ENCODE measurements at places on chromosomes 1 and 21.

DNA sequence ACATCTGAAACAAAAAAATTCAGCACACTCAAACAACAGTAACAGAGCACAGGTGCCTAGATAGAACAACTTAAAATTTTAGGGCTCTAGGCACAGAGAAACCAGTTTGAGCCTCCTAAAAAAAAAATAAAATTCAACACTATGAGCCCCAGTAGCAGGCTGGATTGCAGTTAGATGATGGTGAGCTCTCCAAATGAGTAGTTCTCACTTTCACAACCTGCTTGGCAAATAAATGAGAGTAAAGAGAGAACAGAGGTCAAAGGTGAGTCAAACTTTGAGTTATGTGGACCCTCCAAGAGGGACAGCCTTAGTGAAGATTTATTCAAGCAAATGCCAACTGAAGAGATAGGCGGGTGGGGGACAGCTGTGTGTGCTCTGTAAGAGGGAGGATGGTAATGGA is 3.6 kb downstream of the BEND5 start:
- DNase-seq, result no peak

GRCh38 chr1:158355773-158356285 is 2.1 kb downstream of the CD1E start:
- no peak for DNase-seq

DNA sequence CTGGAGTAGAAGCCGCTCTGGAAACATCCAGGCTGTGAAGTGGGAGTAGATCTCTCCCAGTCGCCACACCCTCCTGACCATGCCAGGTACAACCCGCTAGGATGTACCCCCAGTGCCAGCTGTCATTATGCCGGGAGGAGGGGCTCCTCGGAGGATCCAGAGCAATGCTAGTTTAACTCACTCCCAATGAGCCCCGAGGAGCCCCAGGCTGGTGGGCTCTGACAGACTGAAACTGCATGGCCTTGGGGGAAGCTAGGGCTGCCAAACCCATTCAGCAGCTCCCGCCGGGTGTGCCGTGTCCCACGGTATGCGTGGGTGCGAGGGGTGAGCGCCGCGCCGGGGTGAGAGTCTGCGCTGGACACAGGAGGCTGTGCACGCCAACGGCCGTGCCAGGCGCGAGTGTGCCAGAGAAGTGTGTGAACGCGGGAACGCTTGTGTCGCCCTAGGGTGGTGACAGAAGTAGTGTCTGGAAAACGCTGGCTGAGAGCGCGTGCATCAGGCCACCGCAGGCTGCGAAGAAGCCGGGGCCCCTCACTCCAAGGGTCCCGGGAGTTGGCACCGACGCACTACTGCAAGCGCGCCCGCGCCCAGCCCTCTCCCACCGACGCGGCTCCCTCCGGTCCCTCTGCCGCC is 177.1 kb upstream of the EDN2 start:
- peak; percentile 60 for DNase-seq

GRCh38 chr1:179709841-179710329 is 33.2 kb upstream of the FAM163A start:
- no peak for DNase-seq

DNA sequence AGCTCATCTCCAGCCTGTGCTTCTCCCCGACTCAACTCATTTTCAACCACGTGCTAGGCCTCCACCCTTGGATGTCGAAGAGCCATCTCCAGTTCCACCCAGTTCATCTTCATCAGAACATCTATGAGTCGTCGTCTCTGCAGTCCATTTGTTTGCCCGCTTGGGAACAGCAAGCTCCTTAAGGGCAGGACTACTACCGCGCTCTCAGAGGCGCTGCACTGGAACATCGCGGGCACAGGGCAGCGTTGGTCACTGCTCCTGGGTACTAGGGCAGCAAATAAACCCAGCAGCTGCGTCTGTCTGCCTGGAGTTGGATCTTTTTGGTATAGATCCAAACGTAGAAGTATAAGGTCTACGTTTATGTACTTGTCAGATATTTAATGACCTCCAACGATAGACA is 478 bp upstream of the PRDM2 start:
- DNase-seq, result no peak

- DNase-seq, result no peak
Observed at GRCh38 chr1:234953655-234954405, 174.8 kb downstream of the TOMM20 start.

DNA sequence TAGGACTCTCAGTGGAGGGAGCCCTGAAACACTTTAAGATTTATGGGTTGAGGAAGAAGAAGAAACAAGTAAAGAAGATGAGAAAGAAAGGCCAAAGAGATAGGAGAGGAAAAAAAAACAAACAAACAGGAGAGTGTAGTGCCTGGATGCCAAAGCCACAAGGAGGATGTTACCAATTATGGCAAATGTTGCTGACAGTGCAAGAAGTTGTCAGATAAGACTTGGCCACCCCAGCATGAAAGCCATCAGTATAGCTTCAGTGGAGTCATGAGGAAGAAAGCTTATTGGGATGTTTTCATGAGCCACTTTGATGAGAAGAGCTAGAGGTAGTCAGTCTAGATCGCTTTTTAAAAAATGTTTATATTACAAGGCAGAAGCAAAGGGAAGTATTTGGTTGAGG is 380.2 kb upstream of the ADGRL4 start:
- DNase-seq, result no peak

GRCh38 chr1:27392778-27393635 is 585 bp downstream of the GPR3 start:
- DNase-seq, result no peak

GRCh38 chr21:14773777-14774345 is 227.7 kb upstream of the SAMSN1 start:
- DNase-seq, result peak; percentile 62

DNA sequence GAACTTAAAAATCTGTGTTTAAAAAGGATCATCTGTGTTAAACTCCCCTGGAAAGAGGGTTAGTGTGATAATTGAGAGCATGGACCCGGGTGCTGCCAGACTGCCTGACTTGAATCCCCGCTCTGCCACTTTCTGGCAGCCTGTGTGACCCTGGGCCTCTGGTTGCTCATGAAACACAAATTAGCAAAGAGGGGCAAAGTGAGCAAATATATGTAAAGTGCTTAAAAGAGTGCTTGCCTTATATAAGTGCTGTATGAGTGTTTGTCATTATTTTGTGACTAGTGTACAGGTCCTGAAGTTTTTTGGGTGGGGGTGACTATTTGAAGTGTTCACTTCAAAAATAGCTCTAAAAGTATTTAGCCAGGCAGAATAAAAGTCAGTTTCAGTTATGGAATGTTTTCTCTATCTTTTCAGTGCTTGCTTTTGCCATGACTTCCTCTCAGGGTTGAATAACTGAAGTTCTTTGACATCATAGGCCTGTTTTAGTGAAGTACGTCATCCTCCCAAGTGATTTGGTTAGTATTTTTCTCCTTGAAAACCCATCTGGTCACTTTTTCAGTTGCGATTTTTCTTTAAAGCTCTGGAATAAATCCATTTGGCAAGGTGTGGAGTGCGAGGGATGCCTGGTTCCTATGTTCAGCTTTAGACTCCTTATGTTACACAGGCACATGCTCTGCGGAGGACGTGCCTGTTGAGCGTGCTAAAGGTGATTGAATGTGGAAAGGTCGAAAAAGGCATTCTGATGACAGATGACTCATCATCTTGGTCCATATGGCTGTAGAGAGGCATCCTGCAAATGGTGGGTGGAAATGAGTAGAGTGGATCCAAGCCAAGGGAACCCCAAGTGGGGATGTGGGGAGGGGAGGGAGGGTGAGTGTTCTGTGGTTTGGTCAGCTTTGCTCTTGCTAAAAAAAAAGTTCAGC is 47.8 kb downstream of the AK4 start:
- no peak for DNase-seq

GRCh38 chr1:22484706-22485345 is 33.2 kb downstream of the ZBTB40 start:
- no peak for DNase-seq

DNA sequence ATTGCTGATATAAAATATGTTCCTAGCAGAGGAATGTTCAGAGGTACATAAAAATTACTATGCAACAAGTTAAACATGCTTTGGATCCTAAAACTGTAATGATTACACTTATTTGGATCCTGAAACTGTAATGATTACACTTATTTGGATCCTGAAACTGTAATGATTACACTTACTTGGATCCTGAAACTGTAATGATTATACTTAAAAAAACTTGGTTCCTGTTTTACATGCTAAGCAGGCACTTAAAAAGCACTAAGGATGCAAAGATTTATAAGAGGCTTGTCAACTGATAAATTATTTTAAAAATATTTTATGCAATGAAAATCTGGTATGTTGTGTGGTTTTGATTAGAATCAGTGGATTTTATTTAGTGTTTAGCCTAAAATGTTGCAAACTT is 47.7 kb downstream of the ZNHIT6 start:
- no peak for DNase-seq

DNA sequence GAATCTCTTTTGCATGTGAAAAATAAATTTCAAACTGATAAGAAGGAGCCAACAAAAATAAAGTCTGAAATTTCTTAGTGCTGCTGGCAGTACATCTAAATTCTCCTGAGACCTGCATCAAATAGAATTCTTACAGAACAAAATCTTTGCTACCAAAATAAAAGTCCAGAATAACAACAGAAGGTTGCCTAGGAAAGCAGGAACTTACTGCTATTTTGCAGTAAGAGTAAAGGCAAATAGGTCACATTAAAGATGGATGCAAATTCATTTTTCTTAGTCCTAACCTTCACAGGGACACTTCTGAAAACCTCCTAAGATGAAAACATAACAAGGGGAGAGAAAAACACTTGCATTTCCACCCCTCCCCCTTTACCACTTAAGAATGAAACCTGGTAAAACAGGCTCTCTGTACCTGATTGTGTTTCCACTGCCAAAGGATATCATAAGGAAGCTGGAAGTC is 59.0 kb downstream of the RUSC1 start:
- no peak for DNase-seq

DNA sequence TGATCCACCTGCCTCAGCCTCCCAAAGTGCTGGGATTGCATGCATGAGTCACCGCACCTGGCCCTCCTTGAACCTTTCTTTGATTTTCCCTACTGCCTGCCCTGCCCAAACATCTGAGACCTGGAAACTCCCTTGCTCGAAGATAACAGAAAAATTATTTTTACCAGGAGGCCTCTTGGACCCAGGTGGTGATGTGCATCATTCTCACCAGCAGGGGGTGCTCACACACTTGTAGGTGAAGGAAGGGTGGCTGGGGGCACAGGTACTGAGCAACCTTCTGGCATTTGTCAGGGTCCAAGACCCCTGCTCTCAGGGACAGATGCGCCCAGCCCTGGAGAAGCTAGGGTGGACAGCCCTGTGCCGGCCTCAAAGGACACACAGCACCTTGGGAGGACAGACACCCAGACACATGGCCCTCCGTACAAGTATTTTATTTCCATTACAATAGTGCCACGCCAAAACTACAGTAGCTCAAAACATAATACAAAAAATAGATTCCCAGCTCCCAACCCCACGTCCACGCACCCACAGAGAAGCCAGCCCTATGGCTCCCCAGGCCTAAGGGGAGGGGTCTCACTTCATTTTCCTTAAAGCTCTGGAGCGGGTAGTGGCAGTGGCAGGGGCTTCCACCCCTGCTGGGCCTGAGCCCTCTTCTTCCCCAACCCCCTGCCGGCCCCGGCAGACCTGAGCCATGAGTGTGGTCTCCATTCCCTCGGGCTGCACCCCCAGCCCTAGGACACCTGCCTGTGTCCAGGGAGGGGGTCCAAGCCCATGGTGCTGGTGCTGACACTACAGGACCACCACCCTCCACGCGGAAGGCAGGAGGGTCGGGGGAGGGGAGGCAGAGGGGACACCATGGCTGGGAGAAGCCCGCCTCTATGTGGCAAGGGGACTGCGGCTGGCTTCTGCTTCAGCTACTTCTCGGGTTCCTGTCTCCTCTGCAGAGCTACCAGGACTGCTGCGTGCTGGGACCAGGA is 40.4 kb upstream of the EIF4G3 start:
- DNase-seq, result peak; percentile 58

DNA sequence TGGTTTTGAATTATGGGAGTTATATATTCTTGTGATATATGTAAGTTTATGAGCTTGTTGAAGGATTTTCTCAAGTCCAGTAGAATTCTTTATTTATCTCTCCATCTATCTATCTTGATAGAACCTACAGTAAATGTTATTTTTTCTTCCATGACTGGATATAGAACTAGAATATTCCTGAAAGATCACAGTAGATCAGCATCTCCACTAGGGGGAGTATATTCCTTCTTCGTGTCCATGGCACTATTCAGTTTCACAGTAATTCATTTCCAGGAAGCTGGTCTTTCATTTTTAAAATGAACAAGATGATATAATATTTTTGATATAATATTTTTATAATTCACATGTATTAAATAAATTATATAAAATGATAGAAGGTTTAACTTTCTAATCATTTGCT is 18.8 kb downstream of the TMPRSS15 start:
- no peak for DNase-seq

- no peak for DNase-seq
Observed at GRCh38 chr1:99963041-99963795, 6.6 kb upstream of the SLC35A3 start.

GRCh38 chr1:184462155-184462554 is 75.3 kb downstream of the C1orf21 start:
- no peak for DNase-seq

DNA sequence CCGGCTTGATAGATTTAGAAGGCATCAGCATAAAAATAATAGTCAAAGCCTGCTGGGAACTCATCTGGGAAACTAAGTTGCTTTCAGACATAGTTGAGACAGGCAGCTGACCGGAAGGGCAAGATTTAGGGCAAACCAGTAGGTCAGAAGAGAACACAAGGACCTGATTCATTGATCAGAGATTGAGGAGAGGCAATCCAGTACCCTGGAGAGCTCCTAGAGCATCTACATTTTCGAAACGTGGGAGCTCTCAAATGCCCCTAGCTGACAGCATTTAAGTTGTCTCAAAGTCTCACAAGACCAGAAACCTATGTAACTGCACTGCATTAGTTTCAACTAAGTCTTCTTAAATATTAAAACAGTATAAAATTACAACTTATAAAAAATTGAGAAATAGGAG is 22.9 kb upstream of the MTF2 start:
- DNase-seq, result no peak

DNA sequence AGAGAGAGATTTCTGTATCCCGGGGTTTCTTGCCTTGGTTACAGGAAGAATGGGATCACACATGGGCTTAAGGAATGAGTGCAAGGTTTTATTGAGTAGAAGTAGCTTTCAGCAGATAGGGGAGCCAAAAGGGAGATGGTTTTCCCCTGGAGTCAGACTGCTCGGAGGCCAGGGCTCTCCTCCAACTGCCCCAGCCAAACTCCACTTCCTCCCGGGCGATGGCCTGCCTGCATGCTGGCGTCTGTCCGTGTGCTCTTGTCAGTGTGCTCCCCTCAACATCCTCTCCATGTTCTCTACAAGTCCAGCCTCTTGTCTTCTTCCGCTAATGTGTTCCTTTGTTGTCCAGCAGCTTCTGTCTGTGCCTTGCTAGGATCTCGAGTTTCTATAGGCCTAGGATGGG is 421.3 kb upstream of the ADGRL2 start:
- no peak for DNase-seq
